ENCODE measurements at places on chromosomes 4 and X.

DNA sequence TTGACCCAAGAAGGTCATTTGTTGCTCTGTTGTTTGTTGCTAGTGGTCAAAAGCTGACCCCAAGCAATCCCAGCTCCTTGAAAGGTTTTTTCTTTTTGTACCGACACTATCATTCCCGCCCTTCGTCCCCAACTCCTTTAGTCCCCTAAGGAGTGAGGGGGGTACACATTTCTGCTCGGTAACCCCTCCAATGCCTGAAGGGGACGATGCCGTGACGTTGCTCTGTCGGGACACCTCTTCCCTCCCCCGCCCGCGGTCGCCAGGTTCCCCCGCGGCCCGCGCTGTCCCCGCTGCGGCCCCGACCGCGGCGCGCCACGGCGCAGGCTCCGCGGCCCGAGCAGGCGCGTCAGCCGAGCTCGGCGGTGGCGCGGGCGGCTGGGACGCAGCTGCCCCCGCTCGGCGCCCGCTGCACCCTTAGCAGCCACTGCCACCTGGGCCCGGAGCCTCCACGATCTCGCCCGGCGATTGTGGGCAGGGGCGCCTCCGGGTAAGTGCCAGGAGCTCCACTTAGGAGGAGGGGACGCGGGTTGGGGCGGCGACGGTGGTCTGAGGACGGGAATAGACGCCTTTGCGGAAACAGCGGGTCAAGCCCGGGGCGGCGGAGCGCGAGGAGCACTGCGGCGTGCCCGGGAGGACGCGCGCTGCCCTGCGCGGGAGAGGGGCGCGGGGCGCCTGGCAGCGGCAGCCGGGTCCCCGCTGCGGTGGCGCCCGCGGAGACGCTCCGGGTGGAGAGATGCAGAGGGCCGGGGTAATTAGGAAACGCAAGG, at the start of gene GLRB:
Gene GLRB, plus strand, starts transcription at position 340 of the 767 bp plus-strand sequence. CDS start 1,875 bp downstream, outside the sequence.
- peak; percentile 49 for DNase-seq

DNA sequence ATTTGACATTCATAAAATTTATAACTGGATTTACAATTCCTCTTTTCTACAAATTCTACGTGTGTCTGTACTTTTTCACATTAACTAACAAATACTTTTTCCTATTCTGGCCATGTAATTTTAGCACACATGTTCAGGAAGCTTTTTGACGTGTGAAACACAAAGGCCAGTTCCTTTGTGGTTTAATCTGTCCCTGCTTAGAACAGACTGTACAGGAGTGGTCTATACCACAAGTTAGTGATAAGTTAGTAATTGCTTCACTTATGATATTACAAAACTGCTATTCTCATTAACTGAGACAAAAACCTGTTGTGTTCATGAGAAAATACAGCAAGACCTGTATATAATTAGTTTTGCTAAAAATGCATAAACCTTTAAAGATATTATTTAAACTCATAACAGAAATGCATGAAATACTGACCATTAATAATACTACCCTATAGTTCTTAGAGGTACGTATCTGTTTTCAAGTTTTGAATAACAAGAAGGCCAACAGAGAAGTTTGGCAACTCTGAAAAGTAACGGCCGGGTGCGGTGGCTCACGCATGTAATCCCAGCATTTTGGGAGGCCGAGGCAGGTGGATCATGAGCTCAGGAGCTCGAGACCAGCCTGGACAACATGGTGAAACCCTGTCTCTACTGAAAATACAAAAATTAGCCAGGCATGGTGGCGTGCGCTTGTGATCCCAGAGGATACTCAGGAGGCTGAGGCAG, 13.7 kb upstream of the AREG start:
- no peak for DNase-seq

DNA sequence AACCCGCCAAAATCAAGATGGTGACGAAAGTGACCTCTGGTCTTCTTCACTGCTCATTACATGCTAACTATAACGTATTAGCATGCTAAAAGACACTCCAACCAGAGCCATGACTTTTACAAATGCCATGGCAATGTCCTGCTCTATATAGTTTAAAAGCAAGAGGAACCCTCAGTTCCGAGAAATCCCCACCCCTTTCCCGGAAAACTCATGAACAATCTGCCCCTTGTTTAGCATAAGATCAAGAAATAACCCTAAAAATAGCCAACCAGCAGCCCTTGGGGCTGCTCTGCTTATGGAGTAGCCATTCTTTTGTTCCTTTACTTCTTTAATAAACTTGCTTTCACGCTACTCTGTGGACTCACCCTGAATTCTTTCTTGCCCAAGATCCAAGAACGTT, 463.5 kb upstream of the FAM241A start:
- no peak for DNase-seq

GRCh38 chr4:158857951-158858350, 89.1 kb downstream of the FNIP2 start:
- no peak for DNase-seq

- DNase-seq = no peak
Measured at GRCh38 chr4:108119199-108119800, 49.4 kb downstream of the LEF1 start.

DNA sequence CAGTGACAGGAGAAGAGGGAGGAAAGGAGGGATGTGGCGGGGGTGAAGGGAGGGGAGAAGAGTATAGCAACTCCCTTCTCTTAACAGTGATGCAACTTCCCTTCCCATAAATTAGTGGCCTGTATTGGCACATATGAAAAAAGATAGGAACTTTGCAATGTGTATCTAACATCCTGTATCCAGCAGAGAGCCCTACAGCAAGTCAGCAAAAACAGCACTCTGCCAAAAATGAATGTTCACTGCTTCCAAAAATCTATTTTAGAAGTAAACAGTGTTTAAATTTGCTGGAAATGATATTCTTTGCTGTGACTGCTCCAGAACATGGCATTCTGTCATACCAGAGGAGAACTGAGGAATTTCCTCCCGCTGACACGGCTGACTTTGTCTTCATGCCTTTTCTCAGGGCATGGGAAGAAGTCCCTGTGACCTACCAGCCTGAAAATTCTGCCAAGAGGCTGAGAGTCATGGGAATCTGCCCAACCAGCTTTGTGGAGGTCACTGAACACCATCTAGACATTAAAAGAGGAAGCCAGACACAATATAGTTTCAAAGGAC, 343.4 kb upstream of the RASGEF1B start:
- DNase-seq = peak; percentile 43

- peak; percentile 19 for DNase-seq
Measured at GRCh38 chrX:141469469-141469868, 115.1 kb downstream of the SPANXA1 start.

DNA sequence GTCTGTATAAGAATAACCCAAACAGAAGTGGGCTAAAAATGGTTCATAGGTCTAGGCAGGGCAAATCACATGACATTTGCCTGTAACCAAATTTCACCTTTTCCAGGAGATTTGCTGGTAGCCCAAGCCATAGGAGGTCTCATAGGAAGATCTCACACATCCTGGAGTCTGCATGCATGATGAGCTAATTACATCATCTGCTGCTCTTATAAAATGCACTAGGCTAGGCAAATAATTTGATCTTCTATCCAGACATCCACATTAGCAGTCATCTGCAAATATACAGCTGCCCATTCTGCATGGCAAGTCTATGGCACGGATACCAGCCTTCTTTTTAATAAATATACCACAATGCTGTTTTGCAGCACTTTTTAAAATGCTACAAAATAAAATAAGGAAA, 87.2 kb downstream of the MAPK10 start:
- DNase-seq = no peak

DNA sequence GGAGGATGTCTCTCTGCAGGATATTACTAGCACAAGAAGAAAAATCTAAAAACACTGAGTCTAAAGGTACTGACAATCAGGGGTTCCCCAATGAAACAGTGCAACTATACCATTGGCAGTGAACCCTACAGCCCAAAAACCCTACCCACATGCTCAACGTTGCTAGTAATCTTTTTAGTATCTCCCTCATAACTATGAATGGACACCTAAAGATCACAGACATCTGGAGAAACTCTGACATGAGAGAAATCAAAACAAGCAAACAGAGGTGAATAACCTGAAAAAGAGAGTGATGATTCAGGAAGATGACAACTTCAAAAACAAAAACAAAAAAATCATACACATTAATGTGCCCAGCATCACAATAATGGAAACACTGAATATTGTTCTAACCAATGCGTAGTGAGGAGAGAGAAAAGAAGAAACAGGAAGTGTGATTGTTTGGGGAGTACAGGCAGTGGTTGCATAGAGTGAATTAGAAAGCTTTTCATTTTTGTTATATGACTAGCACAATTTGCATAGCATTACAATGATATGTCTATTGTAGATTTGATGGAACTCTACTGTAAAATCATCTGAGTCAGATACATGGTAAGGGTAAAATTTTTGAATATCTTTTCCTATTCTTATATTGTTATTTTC, 78.9 kb upstream of the FMR1 start:
- DNase-seq = no peak

GRCh38 chr4:139975830-139976272, 178.1 kb downstream of the MAML3 start:
- peak; percentile 15 for DNase-seq

- no peak for DNase-seq
Measured at GRCh38 chr4:166169111-166169510, 296.1 kb downstream of the TLL1 start.

- no peak for DNase-seq
Measured at GRCh38 chrX:11421805-11422524, 128.8 kb downstream of the AMELX start.

- no peak for DNase-seq
Measured at GRCh38 chrX:38276089-38276488, 51.2 kb downstream of the RPGR start.

GRCh38 chr4:106695501-106696262, 327.1 kb upstream of the GIMD1 start:
- no peak for DNase-seq

DNA sequence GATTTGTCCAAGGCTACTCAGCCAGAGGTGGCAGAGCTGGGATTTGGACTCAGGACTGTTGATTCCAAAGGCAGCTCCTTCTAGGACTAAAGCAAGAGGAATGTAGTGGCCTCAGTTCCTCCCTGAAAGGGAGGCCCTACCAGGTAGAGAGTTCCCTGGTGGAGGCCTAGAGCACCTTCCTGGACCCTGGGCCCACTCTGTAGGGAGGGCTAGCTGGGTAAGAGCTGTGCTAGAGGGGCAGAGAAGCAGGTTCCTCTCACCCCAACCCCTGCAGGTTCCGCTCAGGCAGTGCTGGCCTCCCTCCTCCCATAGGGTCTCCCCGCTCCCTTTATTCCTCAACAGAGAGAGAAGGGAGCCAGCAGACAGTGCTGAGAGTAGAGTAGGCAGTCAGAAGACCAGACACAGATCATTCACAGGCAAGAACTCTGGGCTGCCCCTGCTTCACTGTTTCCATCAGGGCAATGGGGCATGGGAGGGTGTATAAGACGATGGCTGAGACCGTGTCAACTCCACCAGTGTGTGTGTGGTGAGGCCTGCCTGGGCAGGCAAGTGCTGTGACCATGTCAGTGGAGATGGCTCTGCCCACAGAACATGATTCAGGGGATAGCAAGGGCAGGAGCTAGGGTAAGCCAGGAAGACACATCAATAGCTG, 12.4 kb upstream of the PJA1 start:
- DNase-seq = no peak

DNA sequence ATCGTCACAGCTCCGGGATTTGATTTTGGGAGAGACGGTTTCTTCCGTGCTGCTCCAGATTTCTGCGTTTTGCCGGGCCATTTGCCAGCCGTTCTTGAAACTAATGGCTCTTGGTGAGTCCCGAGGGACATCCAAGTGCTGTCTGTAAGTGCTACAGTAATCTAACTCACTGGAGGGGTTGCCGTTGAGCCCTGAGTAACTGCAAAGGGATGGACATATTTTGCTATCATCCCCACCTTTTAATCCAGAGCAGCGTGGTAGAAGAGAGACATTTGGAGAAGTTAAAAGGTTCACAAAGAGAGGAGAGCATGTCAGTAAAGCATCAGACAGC, 88.9 kb upstream of the PDLIM3 start:
- DNase-seq = no peak

- DNase-seq = no peak
Measured at GRCh38 chrX:40485102-40485826, 95.5 kb upstream of the ATP6AP2 start.

GRCh38 chr4:39660045-39660444, 21.4 kb upstream of the SMIM14 start:
- DNase-seq = no peak

DNA sequence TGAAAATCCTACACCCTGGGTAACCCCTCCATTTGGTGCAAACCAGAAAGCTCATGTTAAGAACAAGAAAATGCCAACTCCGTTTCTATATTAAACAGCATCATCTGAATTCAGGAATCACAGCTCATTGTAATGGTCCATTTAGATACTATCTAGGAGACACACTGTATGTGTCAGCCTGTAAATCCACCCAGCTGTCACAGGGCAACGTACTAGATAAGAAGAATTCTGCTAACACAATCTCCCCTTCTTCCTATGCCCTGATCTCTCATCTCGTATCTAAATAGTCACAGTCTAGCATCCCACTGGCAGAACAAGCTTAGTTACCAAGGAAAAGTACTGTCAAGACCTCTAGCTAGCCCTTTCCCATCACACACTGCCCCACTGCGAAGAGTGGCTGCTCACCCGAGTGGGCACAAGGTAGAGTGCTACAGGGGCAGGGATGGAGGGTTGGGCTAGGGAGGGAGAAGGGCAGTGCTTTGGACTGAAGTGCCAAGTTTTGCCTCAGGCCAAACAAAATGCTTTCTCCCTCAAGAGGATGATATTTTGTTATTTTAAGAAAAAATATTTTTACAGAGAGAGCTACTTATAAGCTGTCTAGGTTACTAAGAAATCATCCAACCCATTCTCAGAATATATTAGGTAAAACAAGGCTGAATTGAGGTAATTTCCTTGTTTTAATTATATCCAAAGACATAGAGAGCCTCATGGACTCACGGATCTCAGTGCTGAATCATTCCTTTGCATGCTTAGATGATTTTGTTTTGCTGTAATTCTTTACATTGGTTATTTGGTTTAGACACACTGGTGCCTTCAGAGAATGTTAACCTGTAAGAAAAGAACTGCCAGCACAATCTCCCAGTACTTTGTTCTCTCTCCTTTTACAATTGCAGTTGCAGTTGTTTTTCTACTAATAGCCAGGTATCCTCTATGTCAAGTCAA, 196.6 kb downstream of the PRDM5 start:
- DNase-seq = peak; percentile 55

GRCh38 chr4:154807042-154807630, 26.1 kb downstream of the RBM46 start:
- peak; percentile 28 for DNase-seq

- DNase-seq = no peak
Measured at GRCh38 chrX:12962041-12962504, 12.8 kb upstream of the TMSB4X start.

- DNase-seq = no peak
Measured at GRCh38 chr4:27085396-27085795, 224.8 kb downstream of the STIM2 start.

- DNase-seq = no peak
Measured at GRCh38 chr4:155173371-155173770, 35.1 kb upstream of the NPY2R start.

Data from kidney tubule cell (primary cell).